ENCODE measurements at places on chromosomes 16 and 17. TPM values are rescaled to one million over a fixed set of nuclear protein-coding genes. Genes with fewer than 3 reads are reported as not detected.

GRCh38 chr16:12330946-12331345 lies 354.4 kb downstream of the SNX29 start:
- no peak for DNase-seq

- no peak for DNase-seq
Observed at GRCh38 chr16:86752582-86753175, 174.3 kb downstream of the FOXL1 start.

DNA sequence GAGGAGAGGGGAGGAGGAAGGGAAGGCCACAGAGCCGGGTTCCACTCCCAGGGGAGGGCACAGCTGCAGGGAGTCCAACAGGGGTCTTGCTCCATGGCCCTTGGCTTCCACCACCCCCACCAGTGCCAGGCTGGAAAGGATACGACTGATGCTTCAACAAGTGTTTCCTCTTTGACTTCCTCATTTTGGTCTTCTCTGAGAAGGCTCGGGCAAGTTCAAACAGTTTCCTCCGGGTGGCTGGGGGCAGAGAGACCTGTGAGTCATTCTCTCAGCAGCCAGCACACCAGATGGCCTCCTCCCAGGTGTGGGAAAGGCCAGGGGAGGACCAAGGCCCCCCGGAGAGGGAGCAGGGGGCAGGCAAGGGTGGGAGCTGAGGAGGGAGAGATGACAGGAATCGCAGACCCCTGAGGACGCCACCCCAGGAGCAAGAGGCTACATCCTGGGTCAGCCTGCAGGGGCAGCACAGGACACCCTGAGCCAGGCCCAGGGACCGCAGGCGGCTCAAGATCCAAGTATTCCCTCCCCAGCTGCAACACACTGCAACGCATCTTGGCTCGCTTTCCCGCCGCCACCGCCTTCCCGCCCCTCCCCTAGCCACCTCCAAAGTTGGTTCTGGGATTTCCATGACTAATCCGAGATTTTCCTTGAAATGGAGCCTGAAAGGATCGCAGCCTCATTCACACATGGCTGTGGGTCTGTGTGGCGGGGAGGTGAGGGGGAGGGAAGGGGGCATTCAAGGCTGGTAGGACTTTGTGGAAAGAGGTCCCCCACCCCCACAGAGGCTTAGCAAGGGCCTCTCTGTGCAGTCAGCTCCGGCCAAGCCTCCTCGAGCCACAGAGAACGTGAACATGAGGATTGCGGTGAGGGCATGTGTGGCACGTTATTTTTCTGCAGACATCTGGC lies 18.4 kb upstream of the MRPS23 start:
- DNase-seq: peak; percentile 97

DNA sequence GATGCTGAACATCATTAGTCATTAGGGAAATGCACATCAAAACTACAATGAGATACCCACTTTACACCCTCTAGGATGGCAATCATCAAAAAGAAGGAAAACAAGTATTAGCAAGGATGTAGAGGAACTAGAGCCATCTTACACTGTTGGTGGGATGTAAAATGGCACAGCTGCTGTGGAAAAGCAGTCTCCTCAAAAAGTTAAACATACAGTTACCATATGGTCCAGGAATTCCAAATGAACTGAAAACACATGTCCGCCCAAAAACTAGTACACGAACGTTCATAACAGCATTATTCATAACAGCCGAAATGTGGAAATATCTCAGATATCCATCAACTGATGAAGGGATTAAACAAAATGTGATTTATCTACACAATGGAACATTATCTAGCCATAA lies 7.0 kb downstream of the FBF1 start:
- DNase-seq: no peak

DNA sequence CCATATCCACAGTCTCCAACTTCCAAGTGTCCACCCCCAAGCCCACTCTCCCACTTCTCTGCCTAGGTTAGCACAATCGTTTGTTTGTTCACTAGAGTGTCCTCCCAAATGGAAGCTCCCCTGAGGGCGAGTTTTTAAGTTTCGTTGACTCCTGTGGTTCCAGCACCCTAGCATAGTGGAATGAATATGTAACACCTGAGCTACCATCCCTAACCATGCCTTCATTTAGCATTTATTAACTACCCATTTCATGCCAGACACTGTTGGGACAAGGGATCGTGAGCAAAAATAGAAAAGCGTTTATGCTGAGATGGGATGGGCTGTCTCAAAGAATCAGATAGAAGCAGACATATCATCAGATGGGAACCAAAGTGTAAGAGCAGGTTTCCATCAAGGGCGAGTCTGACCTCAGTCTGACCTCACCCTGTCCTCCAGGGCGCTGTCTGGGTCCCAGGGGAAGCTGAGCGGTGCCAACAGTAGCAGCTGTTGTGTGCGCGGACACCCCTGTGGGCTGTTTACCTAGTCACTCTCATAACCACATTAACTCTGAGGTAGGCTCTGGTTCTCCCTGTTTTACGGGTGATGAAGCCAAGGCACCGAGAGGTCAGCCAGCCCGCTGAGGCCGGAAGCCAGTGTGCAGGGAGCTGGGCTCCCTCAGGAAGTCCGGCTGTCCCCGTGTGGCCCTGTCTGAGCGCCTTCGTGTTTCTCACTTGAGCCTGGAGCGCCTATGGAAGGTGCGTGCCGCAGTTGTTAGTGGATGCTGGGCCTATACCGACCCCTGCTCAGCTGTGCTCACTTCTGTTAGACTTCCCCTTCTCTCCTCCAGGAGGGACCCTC lies 6.2 kb downstream of the CNP start:
- no peak for DNase-seq

DNA sequence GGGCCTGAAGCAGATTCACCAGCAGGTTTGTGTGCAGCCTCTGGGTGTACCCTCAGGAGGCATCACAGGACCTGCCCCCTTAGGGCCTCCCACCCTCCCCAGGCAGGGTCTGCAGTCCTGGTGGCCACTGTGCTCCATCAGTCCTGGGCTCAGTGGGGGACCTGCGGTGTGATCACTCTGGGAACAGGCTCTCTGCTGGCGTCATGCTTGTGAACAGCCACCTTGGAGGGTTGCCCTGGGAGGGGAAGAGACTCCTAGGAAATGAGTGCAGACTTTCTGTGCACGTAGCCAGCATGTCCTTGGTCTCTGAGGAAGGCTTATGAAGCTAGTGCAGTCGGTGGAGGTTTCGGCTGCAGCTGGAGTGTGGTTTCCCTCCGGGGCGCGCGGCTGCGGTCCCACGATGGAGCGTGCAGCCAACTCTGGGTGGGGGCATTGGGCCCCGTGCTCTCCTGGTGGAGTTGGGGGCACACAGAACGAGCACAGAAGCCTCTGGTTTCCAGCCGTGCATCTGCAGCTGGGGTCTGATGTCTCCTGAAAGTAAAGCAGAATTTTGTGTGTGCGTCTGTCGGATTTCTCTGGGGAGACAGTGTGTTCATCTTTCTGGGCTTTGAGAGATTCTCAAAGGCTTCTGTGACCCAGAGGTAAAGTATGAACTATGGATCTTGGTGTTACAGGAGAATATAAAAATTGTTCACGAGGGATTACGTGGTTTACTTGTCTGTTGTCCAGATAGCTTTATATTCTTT lies 68.1 kb upstream of the ZNF750 start:
- DNase-seq: no peak

GRCh38 chr17:9788601-9789000 lies 2.8 kb downstream of the DHRS7C start:
- DNase-seq: no peak

- no peak for DNase-seq
Observed at GRCh38 chr16:53673189-53673588, 30.5 kb downstream of the RPGRIP1L start.

GRCh38 chr16:88430524-88431446 lies 22.3 kb upstream of the ZFPM1 start:
- no peak for DNase-seq

GRCh38 chr16:67719778-67720144 lies 645 bp upstream of the GFOD2 start:
- peak; percentile 35 for DNase-seq

DNA sequence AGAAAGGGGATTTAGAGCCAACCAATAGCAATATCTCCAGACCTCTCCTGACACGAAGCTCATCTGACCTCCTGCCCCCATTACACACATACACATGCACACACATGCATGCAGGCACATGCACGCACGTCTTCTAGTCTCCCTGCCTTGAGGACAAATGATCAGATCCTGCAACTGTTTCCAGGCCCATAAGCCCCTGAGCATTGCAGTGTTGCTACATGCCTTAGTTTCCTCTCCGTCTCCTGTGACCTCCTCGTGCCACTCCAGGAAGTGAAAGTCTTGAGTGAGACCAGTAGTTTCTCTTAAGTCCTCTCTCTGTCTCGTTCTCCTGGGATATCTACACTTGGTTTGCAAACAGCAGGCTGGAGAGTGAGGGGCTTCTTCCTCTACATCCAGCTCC lies 8.2 kb downstream of the CIITA start:
- no peak for DNase-seq

Gene CES5A
- total RNA-seq: not detected

Gene C17orf78
- not detected for total RNA-seq

Gene CLEC19A
- not detected for total RNA-seq

Gene PRR15L
- not detected for total RNA-seq

Gene TPSG1
- total RNA-seq: not detected

Gene CHD9NB
- 3.7 TPM for total RNA-seq

Gene TBC1D3I
- total RNA-seq: not detected

Gene CA7
- not detected for total RNA-seq

Gene SOX8
- not detected for total RNA-seq

Gene TUBB3
- total RNA-seq: 456 TPM

Gene ABCA8
- not detected for total RNA-seq

Measured in HT1080 (cell line).